Colonic mucosa (tissue), 4 donors: ENCODE measurements at places on chromosomes 6 and 20. TPM values are rescaled to one million over a fixed set of nuclear protein-coding genes. Genes with fewer than 3 reads are reported as not detected.

- no peak for DNase-seq
- H3K4me3 ChIP-seq, result no peak overlapping the region
- peak overlapping the region; percentile 29 for H3K27ac ChIP-seq
- no peaks in the 10 kb centered on the region for H3K27me3 ChIP-seq
Measured at GRCh38 chr6:65706436-65706835, 590 bp downstream of the EYS start.

DNA sequence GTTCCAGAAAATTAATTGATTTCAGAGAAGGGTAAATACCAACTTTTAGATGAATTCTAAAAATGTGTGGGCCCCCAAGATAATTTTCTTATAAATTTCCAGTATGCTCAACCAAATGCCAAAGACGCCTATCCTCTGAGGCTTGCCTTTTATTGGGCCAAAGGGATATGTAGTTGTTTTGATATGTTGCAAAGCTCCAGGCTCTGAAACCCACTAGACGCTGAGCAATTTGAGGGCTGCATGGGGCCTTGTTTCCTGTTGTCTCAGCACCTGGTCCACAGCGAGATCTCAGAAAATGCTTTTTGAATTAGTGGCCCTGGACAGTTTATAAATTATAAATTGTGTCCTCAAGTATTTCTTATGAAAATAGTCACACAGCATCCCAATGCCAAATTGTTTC, 397.2 kb downstream of the SAMD5 start:
- no peak overlapping the region for H3K27ac ChIP-seq
- H3K27me3 ChIP-seq, result no peaks in the 10 kb centered on the region
- no peaks in the 10 kb centered on the region for H3K36me3 ChIP-seq

SCAND1 gene
- 91.3 TPM for total RNA-seq

GRCh38 chr20:46137816-46138215, 19.7 kb downstream of the CD40 start:
- no peaks in the 10 kb centered on the region for H3K27me3 ChIP-seq
- no peaks in the 10 kb centered on the region for H3K4me1 ChIP-seq
- no peak overlapping the region for H3K4me3 ChIP-seq
- no peaks in the 10 kb centered on the region for H3K36me3 ChIP-seq
- DNase-seq, result no peak
- H3K27ac ChIP-seq, result no peak overlapping the region

DNA sequence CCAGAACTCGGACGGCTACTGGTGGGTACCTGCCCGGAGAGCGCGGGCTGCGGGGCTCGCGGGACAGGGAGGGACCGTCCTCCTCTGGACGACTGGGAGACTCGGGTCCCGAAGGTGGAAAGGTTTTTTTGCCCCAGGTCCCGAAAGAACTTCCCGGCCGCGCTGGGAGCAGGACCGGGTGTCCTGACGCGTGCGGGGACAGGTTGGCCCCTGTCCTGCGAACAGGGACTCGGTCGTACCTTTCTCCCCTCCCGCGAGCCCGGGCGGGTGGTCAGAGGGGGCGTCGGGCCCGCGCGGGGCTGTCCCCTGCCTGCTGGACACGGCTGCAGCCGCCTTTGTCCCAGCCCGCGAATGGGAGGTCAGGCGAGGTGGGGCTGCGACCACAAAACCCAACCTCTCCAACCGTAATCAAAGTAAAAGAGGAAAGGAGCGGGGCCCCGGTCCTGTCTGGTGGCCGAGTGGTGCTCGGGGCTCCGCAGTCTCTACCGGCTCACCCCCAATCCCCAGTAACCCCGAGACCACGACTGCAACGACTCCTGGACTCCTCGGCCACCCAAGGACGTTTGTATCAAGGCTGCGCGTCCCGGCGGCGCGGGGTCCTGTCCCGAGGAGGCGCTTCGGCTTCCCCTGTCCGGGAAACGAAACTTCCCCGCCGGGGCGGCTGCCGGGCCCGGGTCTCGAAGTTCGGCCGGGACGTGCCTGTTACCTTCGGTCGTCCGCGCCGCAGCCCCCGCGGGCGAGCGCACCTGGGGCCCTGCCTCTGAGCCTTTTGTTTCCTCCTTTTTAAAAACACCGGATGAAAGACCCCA, 798 bp downstream of the DSP start:
- H3K4me3 ChIP-seq, result peak overlapping the region; percentile 60
- DNase-seq, result peak; percentile 51
- no peaks in the 10 kb centered on the region for H3K36me3 ChIP-seq
- no peaks in the 10 kb centered on the region for H3K4me1 ChIP-seq
- H3K27me3 ChIP-seq, result no peaks in the 10 kb centered on the region
- peak overlapping the region; percentile 84 for H3K27ac ChIP-seq

DNA sequence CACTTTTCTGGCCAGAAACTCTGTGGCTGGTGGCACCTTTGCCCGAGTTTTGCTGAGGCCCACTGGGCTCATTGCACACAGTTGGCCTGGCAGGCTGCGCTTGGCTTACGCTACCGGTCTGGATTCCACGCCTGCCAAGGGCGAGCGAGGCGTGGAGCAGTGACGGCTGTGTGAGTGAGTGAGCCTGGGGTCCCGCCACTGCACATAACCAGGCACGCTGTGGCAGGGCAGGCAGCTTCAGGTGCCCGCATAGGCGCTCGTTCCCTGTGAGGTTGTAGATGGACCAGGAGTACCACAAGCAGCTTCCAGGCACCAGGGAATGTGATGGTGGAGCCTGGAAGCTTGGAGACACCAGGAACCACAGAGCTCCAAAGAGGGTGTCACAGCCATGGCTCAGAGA, 190.1 kb upstream of the DEFB112 start:
- no peak overlapping the region for H3K4me3 ChIP-seq
- no peaks in the 10 kb centered on the region for H3K4me1 ChIP-seq
- no peaks in the 10 kb centered on the region for H3K27me3 ChIP-seq
- no peaks in the 10 kb centered on the region for H3K36me3 ChIP-seq

GRCh38 chr6:32148289-32149091, 3.2 kb downstream of the PRRT1 start:
- H3K4me3 ChIP-seq, result peak overlapping the region; percentile 17
- DNase-seq, result peak; percentile 87
- no peaks in the 10 kb centered on the region for H3K4me1 ChIP-seq
- H3K27ac ChIP-seq, result no peak overlapping the region

- no peak within 1 kb of the TSS for H3K27ac ChIP-seq
- H3K36me3 ChIP-seq, result no peaks in the 10 kb centered on the region
- peak within 1 kb of the TSS; percentile 9 for H3K4me3 ChIP-seq
- no peaks in the 10 kb centered on the region for H3K4me1 ChIP-seq
Measured at GRCh38 chr6:165308926-165309731, at the start of gene C6orf118. Gene C6orf118, minus strand, starts transcription at chr6:165309605. Its CDS starts 19 bp downstream, at chr6:165309586.

DNA sequence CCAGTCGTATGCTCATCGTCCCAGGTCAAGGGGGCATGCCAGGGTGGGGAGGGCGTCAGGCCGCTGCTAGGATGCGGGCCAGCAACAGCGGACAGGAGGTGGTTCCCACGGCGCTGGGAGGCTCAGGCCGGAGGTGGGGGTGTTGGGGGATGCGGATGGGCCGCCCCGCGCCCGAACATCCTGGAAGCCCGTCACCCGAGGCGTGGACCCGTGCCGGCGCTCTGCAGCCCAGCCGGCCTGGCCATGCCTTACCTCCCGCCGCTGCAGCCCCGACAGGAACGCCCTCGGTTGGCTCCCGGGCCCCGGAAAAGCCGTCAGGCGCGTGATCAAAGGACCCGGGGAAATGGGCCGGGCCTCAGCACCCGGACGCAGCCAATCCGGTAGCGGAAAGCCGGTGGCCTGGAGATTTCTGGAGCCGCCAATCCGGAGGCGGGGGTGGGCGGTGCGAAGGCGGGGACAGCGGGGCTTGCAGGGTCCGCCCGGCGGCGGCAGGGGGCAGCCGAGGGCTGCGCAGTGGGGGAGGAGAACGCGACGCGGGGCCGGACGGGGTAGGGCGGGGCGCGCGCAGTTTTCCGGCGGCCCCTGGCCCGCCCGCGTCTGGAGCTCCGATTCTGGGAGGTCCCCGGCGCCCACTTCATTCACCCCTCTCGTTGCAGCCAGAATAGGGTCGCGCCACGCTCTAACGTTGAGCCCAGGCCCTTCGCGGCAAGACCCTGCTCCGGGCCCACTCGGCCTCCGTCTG, at the start of gene SMIM29:
SMIM29 (minus strand) TSS at position 280 of the 742 bp plus-strand sequence. CDS start 1,215 bp downstream, outside the sequence.
- DNase-seq, result peak; percentile 98
- no peaks in the 10 kb centered on the region for H3K27me3 ChIP-seq
- H3K36me3 ChIP-seq, result no peaks in the 10 kb centered on the region
- H3K27ac ChIP-seq, result peak within 1 kb of the TSS; percentile 86

DNA sequence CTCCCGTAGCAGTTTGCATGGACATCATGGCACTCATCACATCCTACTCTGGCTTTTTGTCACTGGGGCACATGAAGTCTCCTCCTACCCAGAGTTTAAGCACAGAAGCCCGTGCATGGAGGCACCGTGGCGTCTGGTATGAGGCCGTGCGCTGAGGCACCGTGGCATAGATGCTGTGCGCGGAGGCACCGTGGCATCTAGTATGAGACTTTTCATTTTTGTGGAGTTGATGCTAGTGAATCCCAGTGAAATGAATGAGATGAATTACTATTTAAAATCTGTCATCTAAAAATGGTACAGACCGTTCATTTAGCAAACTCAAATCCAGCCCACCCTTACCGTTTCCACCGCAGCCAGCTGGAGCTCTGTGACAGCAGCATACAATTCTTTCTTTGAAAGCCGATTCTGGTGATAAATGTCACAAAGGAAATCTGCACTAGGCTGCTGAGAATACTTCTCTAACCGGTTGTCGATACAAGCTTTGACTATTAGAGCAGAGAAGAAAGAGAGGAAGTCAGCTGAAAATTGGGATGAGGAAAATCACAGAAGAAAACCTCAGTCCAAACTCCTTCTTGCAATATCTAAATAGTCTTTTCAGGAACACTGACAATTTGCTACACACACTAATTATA, 11.3 kb downstream of the CYP24A1 start:
- H3K4me3 ChIP-seq, result no peak overlapping the region
- no peaks in the 10 kb centered on the region for H3K4me1 ChIP-seq
- H3K36me3 ChIP-seq, result no peaks in the 10 kb centered on the region
- no peak overlapping the region for H3K27ac ChIP-seq
- H3K27me3 ChIP-seq, result no peaks in the 10 kb centered on the region
